BJ (cell line): ENCODE measurements at places on chromosomes 6 and 20.
A peak's percentile ranks its signal among the peaks of the same experiment; 100 is the strongest.

- DNase-seq, result no peak
Observed at GRCh38 chr6:47323321-47323720, 13.6 kb upstream of the TNFRSF21 start.

DNA sequence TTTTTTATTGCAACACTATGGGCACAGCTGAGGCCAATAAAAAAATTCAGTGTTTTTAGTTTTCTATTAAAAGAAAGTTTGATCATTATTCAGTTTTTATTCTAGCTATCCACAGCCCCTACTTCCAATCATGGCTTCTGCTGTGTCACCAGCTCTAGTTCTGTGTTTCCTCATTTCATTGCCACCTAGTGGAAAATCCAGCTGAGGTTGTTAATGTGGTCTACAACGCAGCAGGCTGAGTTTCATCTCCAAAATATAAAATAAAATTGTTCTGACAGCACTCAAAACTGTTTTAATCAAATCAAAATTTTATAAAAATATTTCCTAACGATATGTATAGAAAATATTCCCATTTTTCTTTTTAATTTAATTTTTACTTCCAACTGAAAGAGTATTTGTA, 13.6 kb downstream of the COL9A1 start:
- no peak for DNase-seq

DNA sequence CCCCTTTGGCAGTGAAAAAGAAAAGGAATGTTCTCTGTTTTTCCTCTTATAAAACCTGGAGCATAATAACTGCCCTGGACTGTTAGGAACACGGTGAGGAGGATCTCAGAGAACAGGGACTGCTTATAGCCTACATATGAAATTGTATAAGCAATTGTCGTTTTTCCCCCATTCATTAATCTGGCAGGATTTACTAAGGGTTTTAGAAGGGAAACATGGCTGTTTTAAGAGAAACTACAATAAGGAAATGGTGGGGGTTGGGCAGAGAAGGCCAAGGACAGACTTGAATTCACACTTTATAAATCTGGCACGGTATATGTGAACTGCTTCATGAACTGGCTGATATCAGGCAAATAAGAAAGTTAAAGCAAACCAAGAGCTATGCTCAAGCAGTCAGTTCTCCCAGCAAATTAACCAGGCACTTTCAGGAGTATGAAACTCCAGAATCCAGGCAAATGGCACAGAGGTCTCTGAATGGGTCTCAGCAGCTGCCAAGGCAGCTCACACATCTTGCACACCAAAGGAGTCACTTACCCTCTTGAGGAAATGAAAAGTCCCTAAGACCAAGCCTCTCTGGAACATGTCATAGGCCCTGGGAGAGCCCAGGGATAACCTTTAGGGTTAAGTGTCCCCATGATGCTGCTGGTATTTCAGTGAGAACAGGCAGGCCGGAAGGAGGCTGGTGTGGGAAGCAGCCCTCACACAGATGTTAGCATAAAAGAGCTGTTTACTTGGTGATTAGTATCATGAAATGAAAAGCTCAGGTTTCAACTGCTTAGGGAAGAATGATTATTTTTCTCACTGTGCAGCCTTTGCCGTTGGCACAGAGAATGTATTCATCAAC, 260.5 kb upstream of the MARCKS start:
- DNase-seq, result peak; percentile 15

GRCh38 chr6:170584954-170585498, 589 bp upstream of the PDCD2 start:
- DNase-seq, result no peak

- no peak for DNase-seq
Observed at GRCh38 chr6:41871691-41872090, 23.5 kb downstream of the USP49 start.

GRCh38 chr6:40630051-40630450, 42.9 kb upstream of the LRFN2 start:
- no peak for DNase-seq

GRCh38 chr20:11891077-11891775, 26.5 kb upstream of the BTBD3 start:
- no peak for DNase-seq

DNA sequence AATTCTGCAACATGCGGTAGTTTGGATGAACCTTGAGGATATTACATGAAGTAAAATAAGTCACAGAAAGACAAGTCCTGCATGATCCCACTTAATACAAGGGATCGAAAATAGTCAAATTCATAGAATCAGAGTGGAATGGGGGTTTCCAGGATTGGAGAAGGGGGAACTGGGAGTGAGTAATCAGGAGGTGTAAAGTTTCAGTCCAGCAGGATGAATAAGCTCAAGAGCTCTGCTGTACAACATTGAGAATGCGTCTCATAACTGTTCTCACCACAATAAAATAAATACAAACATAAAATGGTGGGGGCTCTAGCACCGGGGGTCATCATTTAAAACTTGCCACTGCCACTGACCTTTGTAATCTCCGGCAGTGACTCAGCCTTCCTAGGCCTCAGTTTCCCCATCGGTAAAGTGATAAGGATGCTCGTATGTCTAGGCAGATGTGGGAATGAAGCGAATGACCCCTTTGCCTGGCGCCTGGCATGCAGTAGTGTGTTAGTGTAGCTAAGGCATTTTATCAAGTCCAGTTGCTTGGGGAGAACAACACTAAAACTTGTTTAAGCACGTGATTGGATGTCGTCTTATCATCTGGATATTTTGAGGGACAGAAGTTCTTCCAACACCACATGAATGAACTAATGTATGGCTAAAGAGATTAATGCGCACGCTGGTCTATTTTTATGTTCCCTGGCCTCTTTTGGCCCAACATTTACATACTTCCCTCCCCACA, 421.1 kb downstream of the QKI start:
- DNase-seq, result no peak

GRCh38 chr6:169112483-169113320, 140.9 kb downstream of the THBS2 start:
- no peak for DNase-seq

DNA sequence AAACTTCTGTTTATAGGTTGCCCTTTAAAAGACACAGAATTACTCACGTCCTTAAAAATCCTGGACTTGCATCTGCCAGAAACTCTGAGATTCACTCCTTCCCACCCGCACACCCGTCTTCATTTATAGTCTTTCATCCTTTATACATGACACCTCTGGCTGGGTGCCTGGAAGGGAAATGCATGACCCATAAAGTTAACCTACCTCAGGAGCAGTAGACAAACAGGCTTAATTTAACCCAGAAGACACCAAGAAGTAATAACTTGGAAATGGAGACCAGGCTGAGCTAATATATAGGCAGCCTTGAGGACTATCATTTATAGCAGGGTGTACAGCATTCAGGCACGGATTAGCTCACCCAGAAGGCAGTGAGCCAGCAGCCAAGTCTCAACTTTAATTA, 429.0 kb upstream of the NRSN1 start:
- no peak for DNase-seq

GRCh38 chr6:4568138-4568537, 208.1 kb upstream of the CDYL start:
- DNase-seq, result no peak

GRCh38 chr6:23175391-23175790, 606.0 kb downstream of the HDGFL1 start:
- DNase-seq, result no peak

DNA sequence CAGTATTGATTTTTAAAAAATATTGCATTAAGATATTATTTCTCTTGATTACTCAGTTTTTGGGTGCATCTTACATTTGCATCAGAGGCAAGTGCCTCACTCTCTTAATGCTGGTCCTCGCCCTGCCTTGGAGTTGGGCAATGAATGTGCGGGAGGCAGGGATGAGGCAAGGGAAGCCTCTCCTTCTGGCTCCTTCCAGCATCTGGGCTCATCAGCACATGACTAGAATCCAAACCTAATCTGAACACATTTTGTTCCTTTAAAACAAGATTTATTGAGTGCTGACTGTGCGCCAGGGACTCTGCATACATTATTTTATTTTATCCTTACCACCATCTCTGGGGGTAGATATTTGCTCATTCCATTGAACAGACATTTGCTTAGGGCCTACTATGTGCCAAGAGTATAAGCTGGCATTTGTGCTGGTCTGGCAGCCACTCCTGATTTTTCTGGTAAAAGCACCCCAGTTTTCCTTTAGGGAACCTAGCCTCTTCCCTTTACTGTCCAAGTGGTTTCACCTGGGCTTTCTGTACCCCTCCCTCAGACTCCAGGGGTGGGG, 71.9 kb upstream of the ZNFX1 start:
- DNase-seq, result no peak

GRCh38 chr6:149264629-149265028, 52.9 kb upstream of the TAB2 start:
- no peak for DNase-seq

DNA sequence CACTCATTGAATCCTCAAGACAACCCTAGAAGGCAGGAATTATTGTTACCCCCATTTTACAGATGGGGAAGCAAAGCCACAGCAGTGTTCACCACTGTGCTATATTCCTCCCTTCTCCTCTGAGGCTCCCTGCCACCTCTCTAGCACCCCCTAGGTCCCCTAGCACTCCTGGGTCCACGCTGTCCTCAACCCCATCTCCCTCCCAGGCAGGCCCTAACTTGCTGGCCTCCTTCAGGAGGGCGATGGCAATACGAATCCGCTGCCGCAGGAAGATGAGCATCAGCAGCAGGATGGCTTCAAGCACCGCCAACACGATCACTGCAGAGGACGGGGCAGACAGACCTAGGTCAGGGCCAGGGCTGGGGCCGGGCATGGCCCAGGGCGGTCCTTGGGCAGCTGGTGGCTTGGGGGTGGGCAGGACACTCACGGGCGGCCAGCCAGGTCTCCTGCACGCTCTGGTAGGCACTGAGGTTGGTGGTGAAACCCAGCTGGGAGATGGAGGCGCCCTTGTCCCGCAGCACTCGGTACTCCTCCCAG, 7.8 kb upstream of the NEU1 start:
- no peak for DNase-seq

DNA sequence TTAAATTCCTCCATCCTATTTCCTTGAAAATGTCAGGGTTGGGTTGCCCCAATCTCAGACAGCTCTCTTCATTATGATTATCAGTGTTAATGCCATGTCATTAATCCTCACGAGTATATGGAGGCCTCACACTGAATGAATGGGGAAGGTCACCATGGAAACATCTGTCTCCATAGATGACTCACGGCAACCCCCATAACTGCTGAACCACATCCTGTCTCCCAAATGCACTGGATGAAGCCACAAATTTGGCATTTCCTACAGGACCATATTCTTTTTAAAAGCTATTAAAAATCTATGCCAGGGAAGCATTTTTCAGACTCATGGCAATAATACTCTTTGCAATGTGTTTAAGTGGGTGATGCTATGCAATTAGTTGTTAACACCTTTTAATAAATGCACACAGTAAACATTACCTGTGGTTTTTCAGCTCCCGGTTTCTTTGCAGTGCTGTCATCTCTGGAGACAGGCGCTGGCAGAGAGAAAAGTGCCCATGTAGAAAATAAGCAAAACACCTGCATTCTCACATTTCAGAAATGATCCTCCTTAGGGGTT, 80.1 kb upstream of the PTPRK start:
- peak; percentile 86 for DNase-seq

DNA sequence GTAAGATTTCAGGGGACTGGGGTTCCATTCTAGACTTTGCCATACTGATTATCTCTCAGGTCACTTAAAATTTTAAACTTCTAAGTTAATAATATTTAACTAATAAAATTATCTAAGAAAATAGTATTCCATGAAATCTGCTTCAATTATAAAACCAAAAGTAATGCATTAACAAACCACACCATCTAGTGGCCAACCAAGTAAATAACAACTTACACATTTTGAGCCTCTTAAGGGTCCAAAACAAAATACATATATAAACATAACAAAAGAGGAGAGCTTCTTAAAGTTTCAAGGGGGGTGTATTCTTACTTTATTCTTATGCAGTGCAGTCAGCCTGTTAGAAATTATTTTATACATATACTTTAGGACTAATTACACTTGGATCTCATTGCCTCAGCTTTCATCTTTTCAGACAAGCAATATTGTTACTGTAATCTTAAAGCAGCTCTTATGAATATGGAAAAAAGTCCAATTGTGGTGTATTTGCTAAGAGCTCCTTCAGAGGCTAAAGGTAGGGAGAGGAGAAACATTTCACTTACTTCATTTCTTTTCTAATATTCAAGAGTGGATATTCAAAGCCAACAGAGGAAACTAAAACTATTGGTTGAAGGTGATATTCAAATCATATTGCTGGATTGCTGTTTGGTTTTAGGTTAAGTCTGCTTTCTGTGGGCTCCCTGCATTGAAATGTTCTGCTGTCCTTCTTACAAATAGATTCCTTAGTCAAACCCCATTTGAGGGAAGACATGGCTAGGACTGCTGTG, 199.7 kb upstream of the SIM1 start:
- no peak for DNase-seq

- DNase-seq, result no peak
Observed at GRCh38 chr20:1588533-1589460, 31.0 kb downstream of the SIRPB1 start.

GRCh38 chr6:14638435-14638905, 520.9 kb downstream of the CD83 start:
- DNase-seq, result no peak

- DNase-seq, result no peak
Observed at GRCh38 chr20:50398821-50399554, 111.2 kb upstream of the PTPN1 start.

DNA sequence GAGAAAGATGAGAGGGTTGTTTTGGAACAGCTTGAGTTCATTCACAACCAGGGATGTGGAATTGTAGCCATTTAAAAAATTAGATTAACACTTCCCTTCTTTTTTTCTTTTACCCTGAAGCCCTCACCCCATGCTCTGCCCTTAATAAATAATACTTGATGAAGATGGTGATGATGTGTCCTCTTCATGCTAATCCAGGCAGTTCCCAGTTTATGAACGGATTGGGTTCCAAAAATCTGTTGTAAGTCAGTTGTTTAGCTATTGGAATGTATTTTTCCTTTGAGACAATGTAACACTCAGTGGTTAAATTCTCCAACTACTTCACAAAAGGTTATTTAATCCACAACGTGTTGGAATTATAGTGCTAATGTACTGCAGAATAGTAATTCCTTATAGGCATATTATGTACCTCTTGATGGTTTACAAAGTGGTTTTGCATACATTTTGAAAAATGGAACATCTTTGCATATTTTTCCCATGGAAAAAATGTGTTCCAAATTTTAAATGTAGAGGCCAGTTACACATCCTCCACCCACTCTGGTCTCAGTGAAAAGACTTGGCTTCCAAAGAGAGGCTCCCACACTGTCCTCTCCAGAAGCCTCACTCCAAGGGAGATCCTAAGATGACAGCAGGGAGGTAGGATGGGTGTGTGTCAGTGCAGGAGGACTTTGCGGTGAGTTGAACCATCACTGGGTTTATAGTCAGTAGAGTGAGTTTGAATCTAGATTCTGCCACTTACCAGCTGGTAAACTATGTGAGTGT, 45.8 kb upstream of the CEP162 start:
- no peak for DNase-seq

DNA sequence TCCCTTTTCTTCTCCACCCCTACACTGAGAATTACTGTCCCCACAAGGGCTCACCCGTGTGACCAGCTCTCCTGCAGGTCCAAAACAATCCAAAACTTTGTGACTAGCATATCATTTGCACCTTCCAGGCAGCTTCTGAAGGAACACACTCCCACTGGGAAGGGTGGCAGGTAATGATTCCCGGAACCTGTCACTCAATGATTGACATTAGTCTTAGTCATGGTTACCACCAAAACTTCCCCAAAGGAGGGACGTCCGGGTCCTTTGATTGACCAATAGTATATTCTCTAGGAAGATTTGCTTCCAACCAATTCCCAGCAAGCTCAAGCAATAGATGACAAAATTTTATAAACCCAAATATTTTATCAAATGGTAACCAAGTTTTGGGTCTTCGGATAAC, 127.7 kb upstream of the MYLIP start:
- DNase-seq, result no peak

- DNase-seq, result no peak
Observed at GRCh38 chr20:19890445-19891051, 126.6 kb upstream of the NAA20 start.
